ENCODE measurements at places on chromosomes 4 and X.

DNA sequence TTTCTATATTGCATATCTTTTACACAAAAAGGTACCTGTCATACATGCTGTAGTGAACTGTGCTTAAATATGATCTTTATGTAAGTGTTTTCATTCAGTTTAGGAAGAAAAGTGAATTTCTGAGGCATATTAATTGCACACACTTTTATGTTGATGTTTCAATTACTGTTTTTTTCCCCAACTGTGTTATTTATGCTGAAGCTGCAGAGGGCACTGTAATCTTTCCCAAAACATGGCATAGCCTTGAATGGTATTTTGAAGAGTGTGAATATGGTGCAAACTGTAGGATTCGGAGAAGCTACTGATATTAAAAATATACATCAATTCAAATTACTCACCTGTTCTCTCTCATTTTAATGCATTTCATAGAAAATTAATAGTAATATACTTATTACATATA, 6.0 kb upstream of the CENPE start:
- ATAC-seq = no peak

DNA sequence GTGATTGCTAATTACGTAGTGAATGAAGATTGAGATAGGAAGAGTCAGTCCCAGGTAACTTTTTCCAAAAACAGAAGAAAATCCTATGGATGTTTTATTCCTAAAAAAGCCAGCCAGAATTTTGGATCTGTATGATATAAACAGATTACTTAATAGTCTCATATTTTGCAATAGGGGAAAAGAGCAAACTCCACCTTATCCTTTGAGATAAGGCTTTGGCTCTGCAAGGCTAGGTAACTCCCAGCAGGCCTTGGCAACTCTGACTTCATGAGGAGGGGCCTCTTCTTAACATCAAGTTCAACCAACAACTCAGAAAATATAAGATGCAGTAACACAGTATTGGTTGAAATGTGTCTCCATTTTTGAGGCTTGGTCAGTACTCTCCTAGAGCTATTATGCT, 98.7 kb upstream of the SLC4A4 start:
- no peak for ATAC-seq

DNA sequence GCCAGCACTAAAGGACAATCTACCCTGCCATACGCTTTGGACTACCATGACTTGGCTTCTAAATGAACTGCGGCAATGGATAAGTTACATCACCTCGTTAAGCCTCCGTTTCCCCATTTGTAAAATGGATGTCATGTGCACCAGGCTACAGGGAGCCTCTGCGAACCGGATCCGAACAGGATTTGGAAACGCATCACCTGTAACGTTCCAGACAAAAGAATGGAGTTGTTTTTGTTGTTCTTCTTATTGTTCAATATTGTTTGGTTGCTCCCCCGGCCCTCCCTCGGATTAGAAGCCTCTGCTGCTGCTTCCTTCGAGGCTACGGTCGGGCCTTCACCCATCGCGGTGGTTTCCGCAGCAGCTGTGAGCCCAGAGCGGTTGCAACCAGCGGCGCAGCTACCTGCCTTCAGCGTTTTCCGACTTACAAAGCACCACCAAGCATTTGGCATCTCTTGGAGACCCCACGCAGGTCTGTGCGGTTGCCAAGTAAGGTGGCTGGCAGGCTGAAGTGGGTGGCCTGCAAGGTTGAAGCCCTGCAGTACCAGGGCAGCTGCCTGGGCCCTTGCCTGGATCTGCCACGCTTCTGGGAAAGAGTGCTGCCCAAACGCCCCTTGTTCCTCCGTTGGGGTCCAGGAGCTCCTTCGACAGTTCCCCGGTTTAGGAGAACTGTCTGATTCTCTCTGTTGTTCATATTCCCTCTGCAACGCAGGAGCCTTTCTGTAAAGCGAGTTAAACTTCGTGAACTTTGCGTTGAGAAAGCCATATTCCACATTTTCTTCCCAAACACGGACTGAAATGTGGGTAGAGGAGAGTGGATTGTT, 7.1 kb downstream of the NKX3-2 start:
- no peak for ATAC-seq

- no peak for ATAC-seq
Observed at GRCh38 chrX:111869639-111870034, 6.3 kb upstream of the TRPC5OS start.

- no peak for ATAC-seq
Observed at GRCh38 chr4:1233641-1234308, 15.2 kb downstream of the CTBP1 start.

- no peak for ATAC-seq
Observed at GRCh38 chr4:96039803-96040436, 200.0 kb downstream of the PDHA2 start.

DNA sequence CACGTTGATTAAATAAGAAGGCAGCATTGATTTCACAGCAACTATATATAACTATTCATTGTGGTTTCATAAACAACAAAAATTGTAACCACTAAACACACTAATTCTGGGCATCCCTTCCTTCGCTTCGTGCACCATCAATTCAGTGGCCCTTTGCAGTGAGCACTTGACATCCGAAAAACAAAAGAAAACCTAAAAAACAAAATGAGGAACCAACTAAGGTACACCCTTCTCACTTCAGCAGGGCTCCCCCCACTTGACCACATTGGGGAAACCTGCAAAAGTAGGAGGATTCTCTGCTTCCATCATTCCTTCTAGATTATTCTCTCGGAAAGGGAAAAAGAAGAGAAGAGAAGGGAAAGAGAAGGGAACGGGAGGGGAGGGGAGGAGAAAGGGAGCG, 28.3 kb downstream of the NBDY start:
- no peak for ATAC-seq

- no peak for ATAC-seq
Observed at GRCh38 chr4:75289914-75290582, 224.2 kb downstream of the RCHY1 start.

DNA sequence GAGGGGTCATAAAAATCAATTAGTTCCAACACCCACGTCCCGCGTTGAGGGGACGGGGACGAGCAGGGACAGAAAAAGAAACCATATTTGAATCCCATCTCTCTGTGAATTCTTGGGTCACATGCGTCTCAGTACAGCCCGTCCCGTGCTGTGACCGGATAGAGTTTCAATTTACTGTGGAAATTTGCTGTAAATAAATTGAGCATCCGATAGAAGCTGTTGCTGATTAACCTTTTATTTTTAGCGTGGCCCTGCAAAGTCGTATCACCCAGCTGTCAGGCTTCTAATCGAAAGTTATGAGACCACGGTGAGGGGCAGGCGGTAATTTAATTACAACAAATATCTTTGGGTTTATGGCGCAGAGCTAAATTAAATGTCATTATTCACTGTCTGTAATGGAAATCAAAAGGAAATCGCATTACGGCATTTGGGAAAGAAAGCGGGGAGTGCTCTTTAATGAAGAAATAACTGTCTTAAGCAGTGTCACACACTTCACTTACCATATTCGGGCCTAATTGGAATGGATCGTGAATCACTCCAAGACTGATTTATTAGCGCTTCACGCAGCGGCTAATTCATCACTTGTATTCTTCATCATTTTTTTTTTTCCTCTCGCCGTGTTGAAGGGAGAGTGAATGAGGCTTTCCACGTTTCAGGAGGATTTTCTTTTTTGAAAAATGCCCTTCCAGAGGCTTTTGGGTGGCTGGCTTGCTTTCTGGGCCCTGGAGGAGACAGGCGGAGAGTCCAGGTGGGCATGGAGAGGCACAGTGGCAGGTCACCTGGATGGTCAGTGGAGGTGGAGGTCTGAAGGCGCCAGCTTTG, 7.3 kb downstream of the SHOX start:
- no peak for ATAC-seq

DNA sequence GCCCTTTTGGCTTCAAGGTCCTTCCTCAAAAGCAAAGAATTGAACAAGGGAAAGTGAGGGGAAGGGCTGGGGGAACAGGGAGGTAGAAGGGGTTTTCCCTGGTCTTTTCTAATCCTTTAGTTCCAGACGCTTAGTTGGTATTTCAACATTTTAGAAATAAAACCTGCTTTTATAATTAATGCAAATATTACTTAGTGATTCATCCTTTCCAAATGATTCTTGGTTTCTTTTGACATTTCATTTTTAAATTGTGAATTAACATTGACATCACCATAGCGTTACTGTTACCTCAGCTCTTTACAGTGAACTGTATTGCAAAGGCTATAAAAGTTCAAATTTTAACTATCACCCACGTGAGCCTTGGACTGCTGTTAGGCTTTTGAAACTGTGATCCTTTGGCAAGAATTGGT, 20.9 kb downstream of the NFKB1 start:
- ATAC-seq = peak; percentile 69

- no peak for ATAC-seq
Observed at GRCh38 chr4:140296335-140297220, 76.9 kb upstream of the SCOC start.

GRCh38 chrX:135114392-135114791, 5.9 kb downstream of the ETDB start:
- ATAC-seq = no peak

DNA sequence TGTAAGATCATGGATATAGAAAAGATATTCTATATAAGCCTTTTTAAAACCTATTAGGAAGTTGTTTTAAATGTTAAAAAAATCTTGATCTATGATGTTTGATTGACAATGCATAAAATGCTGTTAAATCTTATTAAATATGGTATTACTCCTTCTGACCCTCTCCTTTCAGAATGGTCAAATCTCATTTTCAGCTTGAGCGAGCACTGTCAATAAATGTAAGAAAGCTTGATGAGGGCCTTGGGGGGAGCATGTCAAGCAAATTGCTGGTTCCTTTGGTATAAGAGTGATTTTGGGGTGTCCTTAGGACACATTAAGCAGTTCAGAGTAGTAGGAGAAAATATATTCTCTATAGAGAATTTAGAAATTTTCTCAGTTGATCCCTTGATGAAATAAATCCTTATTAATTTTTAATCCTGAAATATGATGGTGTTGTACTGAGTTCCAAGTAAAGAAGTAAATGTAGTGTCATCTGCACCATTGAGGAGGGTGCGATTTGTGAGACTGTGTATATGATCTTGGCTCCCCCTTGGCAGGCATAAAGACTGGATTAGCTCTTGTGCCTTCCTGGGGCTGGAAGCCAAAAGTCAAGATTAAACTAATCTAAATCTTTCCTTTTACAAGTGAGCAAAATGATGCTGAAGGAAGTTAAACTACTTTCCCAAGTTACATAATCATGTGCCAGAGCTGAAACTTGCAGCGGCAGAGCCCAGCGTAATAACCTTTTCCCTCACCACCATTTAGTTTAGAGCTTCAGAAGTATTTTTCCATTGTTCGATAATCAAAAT, 82.6 kb upstream of the ANK2 start:
- ATAC-seq = no peak

DNA sequence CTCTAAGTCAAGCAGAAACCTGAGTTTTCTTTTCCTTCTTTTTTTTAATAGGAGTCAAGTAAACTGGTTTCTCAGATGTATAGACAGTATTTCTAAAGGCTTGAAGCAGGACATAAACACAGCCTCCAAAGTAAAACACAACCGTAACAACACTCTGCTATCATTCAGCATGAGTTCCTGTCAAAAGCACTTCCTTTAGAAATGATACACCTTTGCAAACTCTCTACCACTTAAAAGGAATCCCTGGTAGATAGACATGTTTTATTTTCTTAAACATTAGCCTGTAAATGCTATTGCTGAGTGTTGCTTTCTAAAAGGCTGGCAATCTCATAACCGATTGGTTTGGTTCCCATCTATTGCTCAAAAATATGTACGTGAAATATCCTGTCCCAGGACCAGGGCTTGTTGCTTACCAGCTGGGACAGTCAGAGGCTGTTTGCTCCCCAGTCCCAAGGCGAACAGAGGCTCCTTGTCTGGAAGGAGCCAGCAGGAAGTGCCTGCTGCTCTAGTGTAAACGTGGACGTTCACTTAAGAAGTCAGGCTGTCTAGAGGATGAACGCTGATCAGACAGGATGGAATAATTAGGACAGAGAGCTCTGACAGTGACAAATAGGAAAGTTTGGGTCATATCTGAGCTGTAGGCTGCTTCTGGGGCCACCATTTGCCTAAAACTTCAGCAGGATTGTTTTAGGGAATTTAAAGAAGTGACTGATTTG, 173.9 kb upstream of the KLF3 start:
- peak; percentile 83 for ATAC-seq

DNA sequence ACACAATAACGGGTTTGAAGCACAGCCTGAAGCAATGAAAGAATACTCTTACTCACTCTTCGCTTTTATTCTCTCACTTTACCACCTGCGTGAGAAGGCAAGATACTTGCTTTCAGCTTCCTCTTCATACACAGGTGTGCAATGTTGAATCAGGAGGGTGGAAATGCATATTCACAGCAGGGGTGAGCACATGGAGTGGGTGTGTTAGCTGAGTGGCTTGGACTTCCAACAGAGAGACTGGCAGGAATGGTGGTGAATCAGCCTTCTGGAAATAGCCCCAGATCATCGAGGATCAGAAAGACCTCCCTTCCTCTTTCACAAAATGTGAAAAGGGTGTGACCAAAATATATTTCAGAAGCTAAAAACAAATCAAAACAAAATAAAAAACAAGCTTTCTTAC, 521.2 kb downstream of the STIM2 start:
- ATAC-seq = no peak
